Activated T-cell treated with anti-CD3 and anti-CD28 coated beads for 24 hours (primary cell): ENCODE measurements at places on chromosomes 4 and X.

DNA sequence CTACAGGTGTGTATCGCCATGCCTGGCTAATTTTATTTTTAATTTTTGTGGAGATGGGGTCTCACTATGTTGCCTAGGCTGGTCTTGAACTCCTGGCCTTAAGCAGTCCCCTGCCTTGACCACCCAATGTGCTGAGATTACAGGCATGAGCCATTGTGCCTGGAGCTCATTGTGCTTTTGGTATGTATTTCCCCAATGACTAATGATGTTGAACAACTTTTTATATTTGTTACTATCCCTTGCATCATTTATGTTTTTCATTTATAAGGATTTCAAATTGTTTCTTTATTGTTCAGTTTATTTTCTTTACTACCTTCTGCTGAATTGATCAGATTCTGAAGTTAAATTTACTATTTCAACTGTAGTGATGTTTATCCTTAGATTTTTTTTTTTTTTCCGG is 199.7 kb downstream of the CEP135 start:
- DNase-seq = no peak

GRCh38 chr4:129092631-129093190 is 628 bp downstream of the SCLT1 start:
- no peak for DNase-seq

DNA sequence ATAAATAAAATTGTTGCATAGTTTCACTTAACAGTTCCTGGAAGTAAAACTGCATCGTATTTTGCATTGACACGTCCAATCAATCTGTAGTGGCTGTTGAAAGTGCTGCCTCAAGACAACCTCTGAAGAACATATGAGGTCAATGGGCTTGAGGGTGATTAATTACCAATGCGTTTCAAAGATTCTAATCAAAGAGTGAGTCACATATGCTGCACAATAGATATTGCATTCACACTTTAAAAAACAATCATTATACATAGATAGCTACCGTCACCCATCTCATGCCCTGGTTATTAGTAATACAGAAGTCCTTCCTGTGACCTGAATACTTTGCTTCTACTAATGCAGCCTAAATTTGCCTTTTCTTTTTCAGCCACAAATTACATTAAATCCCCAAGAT is 743.3 kb upstream of the SLIT2 start:
- no peak for DNase-seq

- DNase-seq = no peak
These were observed 115.9 kb downstream of the CPZ start for GRCh38 chr4:8708401-8709021.

DNA sequence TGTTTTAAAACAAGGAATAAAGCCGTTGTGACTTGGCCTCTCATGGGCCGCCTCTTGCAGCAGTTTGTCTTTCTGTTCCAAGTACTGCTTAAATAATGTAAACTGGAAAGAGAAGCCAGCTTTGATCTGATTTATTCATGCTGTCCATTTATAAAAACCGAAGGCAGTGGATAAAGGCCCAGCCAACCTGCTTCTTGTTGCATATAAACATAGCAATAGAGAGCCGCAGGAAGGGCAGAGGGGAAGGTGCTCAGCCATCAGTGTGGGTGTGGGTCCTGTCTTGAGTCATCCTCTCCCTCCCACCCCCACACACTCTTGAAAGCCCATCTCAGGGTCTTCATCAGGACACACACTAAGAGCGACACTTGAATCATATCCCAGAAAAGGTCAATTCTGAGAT is 187.9 kb upstream of the FAM9B start:
- DNase-seq = no peak

DNA sequence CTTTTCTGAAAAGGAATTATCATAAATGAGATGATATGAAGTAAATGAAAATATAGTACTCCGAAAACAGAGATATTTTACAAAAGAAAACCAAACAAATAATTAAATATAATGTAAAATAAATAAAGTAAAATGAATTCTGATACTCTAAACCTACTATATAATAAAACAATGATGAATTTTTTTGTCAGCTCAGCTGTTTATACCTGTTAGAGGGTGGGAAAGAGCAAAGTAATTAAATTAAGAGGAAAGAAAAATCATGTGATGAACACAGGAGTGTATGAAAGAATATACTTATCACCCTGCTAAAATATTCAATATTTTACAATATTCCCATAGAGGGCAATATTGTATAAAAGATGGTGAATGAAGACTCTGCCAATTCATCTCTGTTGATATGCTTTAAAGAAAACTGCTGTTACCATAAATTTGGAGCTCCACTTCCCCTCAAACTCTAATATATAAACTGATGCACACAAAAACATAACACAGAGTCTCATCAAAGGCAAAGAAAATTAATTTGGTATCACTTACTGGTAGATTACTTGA is 6.5 kb upstream of the NDST4 start:
- no peak for DNase-seq

DNA sequence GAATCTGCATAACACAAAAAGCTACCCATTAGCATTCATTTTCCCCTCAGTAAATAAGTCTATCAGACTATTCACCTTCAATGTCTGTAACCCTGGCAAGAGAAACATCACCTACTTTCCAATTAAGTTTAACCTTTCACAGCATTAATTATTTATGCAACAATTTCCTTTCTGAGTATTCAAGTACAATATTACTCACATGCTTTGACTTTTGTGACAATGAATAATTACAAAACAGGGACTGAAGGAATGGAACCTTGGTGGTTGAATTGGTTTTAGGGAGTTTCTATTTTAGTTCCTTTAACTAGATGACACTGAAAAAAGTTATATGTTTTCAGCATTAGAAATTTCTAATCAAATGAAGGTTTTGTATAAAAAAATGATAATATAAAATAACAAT is 932.3 kb upstream of the EPHA5 start:
- DNase-seq = no peak

- no peak for DNase-seq
These were observed 328.2 kb downstream of the DTHD1 start for GRCh38 chr4:36609661-36610060.

GRCh38 chrX:13175056-13175455 is 130.6 kb upstream of the FAM9C start:
- no peak for DNase-seq

GRCh38 chrX:119477812-119478232 is 9.6 kb downstream of the SLC25A5 start:
- DNase-seq = no peak

DNA sequence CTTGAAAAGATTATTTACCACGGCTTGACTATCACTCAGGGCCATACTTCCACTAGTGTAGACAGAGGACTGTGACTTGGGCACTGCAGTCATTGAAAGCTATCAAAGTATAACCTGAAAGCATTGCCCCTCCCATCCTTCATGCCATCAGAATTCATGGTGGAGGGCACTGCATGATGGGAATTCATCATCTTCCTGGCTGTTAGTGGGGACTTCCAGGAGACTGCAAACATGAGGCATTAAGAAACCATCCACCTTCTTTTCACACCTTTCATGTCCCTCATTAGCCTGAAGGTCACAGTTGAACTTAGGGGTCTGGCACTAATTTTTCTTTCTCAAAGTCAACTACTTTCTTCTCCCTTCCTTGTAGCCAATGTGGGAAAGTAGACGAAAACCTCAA is 25.8 kb downstream of the VSIG4 start:
- no peak for DNase-seq

GRCh38 chrX:154516656-154517100 is 646 bp upstream of the FAM3A start:
- DNase-seq = no peak

GRCh38 chr4:134911941-134912340 is 710.4 kb upstream of the PABPC4L start:
- no peak for DNase-seq
